ENCODE measurements at places on chromosomes 16 and 17. TPM values are rescaled to one million over a fixed set of nuclear protein-coding genes. Genes with fewer than 3 reads are reported as not detected.
A peak's percentile ranks its signal among the peaks of the same experiment; 100 is the strongest.

DNA sequence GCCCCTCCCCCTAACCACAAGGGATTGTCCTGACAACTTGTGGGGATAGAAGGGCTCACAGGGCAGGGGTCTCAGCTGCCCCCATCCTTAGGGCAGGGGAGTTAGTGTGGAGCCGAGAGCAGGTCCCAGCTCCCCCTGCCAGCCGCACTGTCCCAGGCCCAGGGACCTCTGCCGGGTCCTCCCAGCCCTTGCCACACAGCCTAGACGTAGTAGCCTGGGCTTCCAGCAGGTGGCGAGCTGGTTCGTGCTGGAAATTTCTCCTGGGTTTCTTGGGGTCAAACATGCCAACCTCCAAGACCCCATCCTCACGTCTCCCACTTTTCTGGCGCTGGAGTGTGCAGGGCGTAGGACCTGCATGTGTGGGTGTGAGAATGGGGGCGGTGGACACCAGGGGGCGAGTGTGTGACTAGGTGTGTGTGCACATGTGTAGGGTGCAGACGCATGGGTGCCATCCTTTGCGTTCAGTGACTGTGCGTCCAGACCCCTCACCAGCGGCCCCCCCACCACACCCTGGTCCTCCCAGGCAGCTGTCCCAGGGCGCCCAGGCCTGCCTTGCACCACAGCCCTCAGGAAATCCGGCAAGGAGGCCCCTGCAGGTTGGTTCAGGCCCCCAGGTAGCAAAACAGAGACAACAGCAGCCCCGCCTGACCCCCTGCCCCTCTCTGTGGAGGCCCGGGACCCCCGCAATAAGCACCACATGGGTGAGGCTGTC is 29.5 kb downstream of the SBK1 start:
- no peak overlapping the region for H3K4me3 ChIP-seq
- H3K27me3 ChIP-seq = no peaks in the 10 kb centered on the region
- H3K4me1 ChIP-seq = peaks cover 3% of the 10 kb centered on the region
- no peak overlapping the region for H3K27ac ChIP-seq
- DNase-seq = peak; percentile 12
- no peaks in the 10 kb centered on the region for H3K36me3 ChIP-seq

ZNF689 gene
- 10.3 TPM for total RNA-seq

DNA sequence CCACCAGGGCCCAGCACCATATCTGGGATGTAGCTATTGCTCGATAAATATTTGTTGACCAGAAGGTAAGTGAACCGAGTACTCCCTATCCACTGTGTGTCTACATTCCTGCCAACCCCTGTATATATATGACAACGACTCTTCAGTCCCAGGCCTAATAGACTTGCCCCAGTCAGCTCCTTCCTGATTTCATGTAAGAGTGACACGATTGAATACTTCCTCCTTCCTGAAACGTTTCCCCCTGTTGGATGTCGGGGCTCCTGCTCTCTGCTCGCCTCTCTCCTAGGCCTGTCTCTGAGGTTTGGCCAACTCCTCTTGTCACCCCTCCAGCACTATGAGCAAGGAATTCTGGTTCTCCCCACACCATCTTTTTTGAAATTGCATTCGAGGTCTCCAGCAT is 178.9 kb downstream of the PRKCA start:
- no peak overlapping the region for H3K27ac ChIP-seq
- DNase-seq = no peak
- no peaks in the 10 kb centered on the region for H3K27me3 ChIP-seq
- no peaks in the 10 kb centered on the region for H3K36me3 ChIP-seq
- peaks cover 1% of the 10 kb centered on the region for H3K4me1 ChIP-seq

DNA sequence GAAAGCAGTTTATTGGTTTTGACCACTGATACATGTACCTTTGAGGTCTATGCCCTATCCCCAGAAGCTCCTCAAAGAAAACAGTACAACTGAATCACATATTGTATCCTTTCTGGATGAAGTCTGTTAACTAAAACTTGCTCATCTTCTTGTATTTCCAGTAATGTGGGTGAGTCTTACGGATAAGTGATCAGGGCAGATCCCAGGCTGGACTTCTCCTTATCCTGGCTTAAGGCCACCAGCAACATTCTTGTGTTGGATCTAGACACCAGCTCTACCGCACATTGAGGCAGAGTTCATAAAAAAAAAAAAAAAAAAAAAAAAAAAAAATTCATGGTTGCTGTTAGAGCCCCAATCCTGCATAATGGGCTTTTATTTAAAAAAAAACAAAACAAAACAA is 536.7 kb upstream of the HSBP1 start:
- H3K4me1 ChIP-seq = no peaks in the 10 kb centered on the region
- no peak overlapping the region for H3K4me3 ChIP-seq
- H3K27me3 ChIP-seq = no peaks in the 10 kb centered on the region
- DNase-seq = no peak
- no peak overlapping the region for H3K27ac ChIP-seq

GRCh38 chr16:86707581-86707980 is 129.2 kb downstream of the FOXL1 start:
- no peak for DNase-seq
- H3K36me3 ChIP-seq = no peaks in the 10 kb centered on the region
- H3K4me3 ChIP-seq = no peak overlapping the region

DNA sequence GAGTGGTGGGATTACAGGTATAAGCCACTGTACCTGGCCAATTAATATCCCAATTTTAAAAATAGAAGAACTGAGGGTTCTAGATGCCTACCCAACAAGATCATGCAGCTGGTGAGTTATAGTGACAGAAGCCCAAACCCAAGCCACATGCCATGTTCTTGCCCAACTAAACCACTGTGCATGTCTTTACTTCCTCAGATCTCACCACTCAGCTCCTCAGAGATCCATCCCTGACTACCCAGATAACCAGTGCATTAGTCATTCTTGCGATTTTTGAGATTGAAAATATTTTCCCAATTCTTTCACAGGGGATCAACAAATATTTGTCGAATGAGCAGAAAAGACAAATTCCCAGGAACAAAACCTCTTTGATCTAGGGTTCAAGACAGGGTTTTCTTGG is 303.1 kb downstream of the CBLN1 start:
- no peak for DNase-seq
- H3K4me3 ChIP-seq = no peak overlapping the region
- no peak overlapping the region for H3K27ac ChIP-seq
- no peaks in the 10 kb centered on the region for H3K36me3 ChIP-seq
- no peaks in the 10 kb centered on the region for H3K27me3 ChIP-seq

GRCh38 chr17:35666070-35666469 is 65.4 kb upstream of the RASL10B start:
- H3K27me3 ChIP-seq = no peaks in the 10 kb centered on the region
- no peak overlapping the region for H3K4me3 ChIP-seq
- H3K4me1 ChIP-seq = no peaks in the 10 kb centered on the region
- H3K27ac ChIP-seq = no peak overlapping the region
- peaks cover 4% of the 10 kb centered on the region for H3K36me3 ChIP-seq
- no peak for DNase-seq

DNA sequence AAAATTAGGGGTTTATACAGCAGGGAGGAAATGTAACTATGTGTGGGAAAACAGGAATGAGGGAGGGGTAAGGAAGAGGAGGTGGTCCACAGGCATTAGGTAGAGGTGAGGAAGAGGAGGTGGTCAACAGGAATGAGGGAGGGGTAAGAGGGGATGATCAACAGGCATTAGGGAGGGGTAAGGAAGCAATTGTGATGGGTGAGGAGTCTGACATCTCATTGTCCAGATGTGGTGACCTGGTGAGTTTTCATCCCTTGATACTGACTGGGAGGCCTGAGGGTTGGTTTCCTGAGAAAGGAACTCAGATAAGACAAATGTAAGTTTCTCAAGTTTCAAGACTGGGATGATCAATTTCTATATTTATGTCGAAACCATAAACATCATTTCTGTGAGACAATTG is 206.2 kb upstream of the C16orf82 start:
- H3K36me3 ChIP-seq = no peaks in the 10 kb centered on the region
- no peak overlapping the region for H3K27ac ChIP-seq
- H3K4me3 ChIP-seq = no peak overlapping the region
- H3K4me1 ChIP-seq = no peaks in the 10 kb centered on the region
- no peaks in the 10 kb centered on the region for H3K27me3 ChIP-seq

DNA sequence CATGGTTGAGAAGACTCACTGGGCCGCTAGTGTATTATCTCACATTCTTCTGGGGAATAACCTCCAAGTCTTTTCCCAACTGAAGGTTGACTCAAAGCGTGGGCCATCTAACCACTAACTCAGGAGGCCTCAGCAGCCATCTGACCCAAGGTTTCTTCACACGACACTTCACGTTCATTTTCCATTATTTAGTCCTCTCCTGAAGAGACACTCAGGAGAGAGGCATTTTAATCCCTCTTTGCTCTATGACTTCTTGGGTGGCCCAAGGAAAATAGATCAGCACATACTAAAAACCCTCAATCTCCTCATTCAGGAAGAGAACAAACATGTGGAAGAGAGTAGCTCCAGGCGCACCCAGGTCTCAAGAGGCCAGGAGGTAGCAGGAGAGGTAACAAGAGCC is 252.8 kb upstream of the FOXF1 start:
- no peak overlapping the region for H3K27ac ChIP-seq
- no peak overlapping the region for H3K4me3 ChIP-seq
- DNase-seq = no peak
- no peaks in the 10 kb centered on the region for H3K4me1 ChIP-seq
- peaks cover 18% of the 10 kb centered on the region for H3K27me3 ChIP-seq
- no peaks in the 10 kb centered on the region for H3K36me3 ChIP-seq

TBC1D3D gene
- total RNA-seq = 4.4 TPM

- no peaks in the 10 kb centered on the region for H3K36me3 ChIP-seq
- no peak overlapping the region for H3K4me3 ChIP-seq
- H3K27ac ChIP-seq = no peak overlapping the region
Measured at GRCh38 chr17:79482727-79483521, 127.9 kb downstream of the RBFOX3 start.

- H3K27me3 ChIP-seq = no peaks in the 10 kb centered on the region
- H3K36me3 ChIP-seq = no peaks in the 10 kb centered on the region
- H3K27ac ChIP-seq = no peak overlapping the region
- DNase-seq = no peak
- H3K4me1 ChIP-seq = peaks cover 41% of the 10 kb centered on the region
Measured at GRCh38 chr17:58538811-58539409, 24.5 kb upstream of the MTMR4 start.

GRCh38 chr16:55138298-55138697 is 185.7 kb upstream of the IRX6 start:
- H3K4me3 ChIP-seq = no peak overlapping the region
- H3K27ac ChIP-seq = no peak overlapping the region
- no peaks in the 10 kb centered on the region for H3K36me3 ChIP-seq
- H3K4me1 ChIP-seq = no peaks in the 10 kb centered on the region
- peaks cover 30% of the 10 kb centered on the region for H3K27me3 ChIP-seq

- H3K36me3 ChIP-seq = peaks cover 8% of the 10 kb centered on the region
- no peaks in the 10 kb centered on the region for H3K4me1 ChIP-seq
- no peaks in the 10 kb centered on the region for H3K27me3 ChIP-seq
- H3K4me3 ChIP-seq = no peak overlapping the region
- no peak overlapping the region for H3K27ac ChIP-seq
Measured at GRCh38 chr17:67119102-67119501, 74.7 kb downstream of the CACNG1 start.

- peaks cover 52% of the 10 kb centered on the region for H3K4me1 ChIP-seq
- H3K27me3 ChIP-seq = no peaks in the 10 kb centered on the region
- DNase-seq = no peak
- H3K27ac ChIP-seq = peak overlapping the region; percentile 9
- H3K36me3 ChIP-seq = no peaks in the 10 kb centered on the region
- no peak overlapping the region for H3K4me3 ChIP-seq
Measured at GRCh38 chr17:57419940-57420550, 163.7 kb downstream of the MSI2 start.

DNA sequence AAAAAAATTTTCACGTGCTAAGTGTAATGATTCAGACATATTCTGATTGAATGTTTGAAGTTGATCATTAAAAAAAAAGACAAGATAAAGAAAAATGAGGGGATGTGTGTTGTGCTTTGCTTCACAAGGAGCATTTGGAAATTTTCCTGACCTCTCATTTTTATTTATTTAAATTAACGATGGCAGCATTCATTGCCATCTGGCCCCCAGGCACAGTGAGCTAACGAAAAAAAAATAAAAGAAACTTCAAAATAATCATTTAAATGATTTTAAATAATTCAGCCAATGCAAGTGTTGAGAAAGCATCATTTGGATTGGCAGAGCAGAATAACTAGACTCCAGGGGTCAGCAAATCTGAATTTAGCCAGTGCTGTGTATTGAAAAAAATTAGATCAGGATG is 1037.2 kb downstream of the CDH11 start:
- no peak for DNase-seq
- no peaks in the 10 kb centered on the region for H3K27me3 ChIP-seq
- H3K36me3 ChIP-seq = no peaks in the 10 kb centered on the region
- H3K4me3 ChIP-seq = no peak overlapping the region
- H3K4me1 ChIP-seq = no peaks in the 10 kb centered on the region
- H3K27ac ChIP-seq = no peak overlapping the region

MATCAP1 gene
- total RNA-seq = 38.7 TPM

DNA sequence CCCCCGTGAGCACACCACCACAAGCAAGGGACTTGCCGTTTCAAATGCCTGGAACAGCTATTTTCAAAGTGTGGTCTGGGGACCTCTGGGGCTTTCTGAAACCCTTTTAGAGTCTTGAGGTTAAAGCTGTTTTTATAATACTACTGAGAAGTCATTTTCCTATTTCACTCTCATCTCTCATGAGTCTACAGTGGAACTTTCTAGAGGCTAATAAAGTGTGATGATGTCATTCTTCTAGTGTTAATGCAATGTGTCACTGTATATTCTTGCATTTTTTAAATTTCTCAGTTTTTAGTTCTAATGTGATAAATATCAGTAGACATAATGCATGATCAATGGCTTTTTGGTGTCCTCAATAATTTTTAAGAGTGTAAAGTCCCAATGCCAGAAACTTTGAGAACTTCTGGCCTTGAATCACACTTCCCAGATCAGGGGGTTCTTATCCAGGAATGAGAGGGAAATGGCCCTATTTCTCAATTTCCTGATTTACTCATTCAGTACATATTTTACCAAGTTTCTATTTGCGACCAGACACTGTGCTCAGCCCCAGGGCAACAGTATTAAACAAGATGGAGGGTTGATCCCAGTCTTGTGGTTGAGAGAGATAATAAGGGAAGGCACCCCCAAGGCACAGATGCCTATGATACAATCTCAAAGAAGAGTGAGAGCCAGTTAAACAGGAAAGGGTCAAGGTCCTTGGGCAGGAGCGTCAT is 444.0 kb downstream of the HS3ST3B1 start:
- H3K4me3 ChIP-seq = no peak overlapping the region
- H3K27me3 ChIP-seq = no peaks in the 10 kb centered on the region
- DNase-seq = no peak
- no peaks in the 10 kb centered on the region for H3K36me3 ChIP-seq
- H3K4me1 ChIP-seq = no peaks in the 10 kb centered on the region

WFDC1 gene
- 0.42 TPM for total RNA-seq

ZNF48 gene
- total RNA-seq = 17.9 TPM

Measured in HCT116 (cell line).